ENCODE measurements at places on chromosomes 1 and 21.

DNA sequence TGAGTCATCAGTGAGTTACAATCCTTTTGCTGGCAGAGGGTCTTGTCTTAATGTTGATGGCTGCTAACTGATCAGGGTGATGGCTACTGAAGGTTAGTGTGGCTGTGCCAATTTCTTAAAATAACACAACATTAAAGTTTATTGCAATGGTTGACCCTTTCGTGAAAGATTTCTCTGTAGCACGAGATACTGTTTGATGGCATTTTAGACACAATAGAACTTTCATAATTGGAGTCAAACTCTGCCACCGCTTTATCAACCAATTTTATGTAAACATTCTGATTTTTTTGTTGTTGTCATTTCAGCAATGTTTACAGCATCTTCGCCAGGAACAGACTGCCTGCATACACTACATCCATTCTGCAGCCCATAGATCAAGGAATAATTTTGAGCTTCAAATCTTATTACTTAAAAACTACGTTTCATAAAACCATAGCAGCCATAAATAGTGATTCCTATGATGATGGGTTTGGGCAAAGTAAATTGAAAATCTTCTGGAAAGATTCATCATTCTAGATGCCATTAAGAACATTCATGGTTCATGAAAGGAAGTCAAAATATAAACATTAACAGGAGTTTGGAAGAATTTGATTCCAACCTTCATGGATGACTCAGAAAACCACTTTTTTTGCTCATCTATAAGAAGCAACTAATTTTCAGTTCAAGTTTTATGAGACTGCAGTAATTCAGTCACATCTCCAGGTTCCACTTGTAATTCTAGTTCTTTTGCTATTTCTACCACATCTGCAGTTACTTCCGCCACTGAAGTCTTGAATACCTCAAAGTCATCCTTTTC, 85.9 kb downstream of the TYW3 start:
- no peak for DNase-seq

DNA sequence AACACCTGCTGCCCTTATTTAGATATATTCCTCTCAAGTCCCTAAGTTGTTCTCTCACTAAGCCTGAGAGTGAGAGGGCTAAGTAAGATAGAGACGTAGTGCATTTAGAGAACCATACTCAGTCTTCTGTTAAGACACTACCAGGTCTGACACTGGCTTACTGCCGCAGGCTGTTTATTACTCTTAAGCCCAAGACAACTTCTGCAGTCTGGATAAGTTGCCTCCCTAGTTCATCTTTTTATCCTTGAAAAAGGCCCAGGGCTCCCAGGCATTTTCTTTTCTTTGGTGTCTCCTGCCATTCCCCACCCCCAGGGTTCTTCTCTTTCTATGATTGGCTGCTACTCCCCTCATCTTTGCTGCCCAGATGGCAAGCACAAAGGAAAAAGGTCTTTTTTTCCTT, 38.7 kb downstream of the CACHD1 start:
- DNase-seq: no peak

DNA sequence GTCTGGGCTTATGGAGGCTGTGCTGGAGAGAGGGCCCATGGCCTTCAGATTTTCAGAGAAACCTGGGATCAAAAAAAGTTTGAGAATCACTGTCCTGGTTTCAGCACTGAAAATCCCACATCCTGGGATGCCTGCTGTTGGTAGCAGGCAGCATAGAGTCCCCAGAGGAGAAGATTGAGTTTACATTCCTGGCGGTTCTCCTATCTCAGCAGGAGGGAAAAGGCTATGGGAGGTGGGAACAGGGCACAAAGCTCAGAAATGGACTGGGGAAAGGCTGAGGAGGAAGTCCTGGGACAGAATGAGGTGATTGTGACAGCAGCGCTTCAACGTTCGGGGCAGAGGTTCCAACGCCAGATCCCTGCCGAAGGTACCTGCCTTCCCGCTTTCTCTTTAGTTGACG, 103.4 kb downstream of the ETS2 start:
- DNase-seq: no peak

- DNase-seq: no peak
Observed at GRCh38 chr1:229470406-229471043, 36.6 kb upstream of the ACTA1 start.

GRCh38 chr21:25845729-25846256, 111.0 kb downstream of the GABPA start:
- no peak for DNase-seq

GRCh38 chr1:25039229-25039628, 109.2 kb upstream of the RUNX3 start:
- DNase-seq: no peak

GRCh38 chr21:22020221-22020620, 1022.0 kb downstream of the NCAM2 start:
- no peak for DNase-seq

GRCh38 chr1:59005491-59006288, 221.8 kb upstream of the JUN start:
- no peak for DNase-seq

DNA sequence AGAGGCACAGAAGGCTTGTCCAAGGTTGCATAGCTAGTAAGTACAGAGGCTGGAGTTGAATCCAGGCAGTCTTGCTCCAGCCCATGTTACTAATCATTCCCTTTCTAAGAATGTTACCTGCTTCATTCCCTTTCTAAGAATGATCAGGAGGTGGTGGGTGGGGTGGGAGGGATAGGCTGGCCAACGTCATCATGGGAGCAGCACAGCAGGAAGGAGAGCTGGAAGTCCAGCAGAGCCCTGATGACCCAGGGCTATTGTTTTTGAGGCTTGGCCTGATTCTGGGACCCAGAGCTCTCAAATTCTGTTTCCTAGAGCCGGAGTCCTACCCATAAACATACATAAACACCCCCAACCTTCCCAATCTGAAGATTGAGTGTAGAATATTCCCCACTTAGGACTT, 11.8 kb upstream of the CSF1 start:
- DNase-seq: no peak

- no peak for DNase-seq
Observed at GRCh38 chr1:213201380-213202155, 150.5 kb downstream of the RPS6KC1 start.

DNA sequence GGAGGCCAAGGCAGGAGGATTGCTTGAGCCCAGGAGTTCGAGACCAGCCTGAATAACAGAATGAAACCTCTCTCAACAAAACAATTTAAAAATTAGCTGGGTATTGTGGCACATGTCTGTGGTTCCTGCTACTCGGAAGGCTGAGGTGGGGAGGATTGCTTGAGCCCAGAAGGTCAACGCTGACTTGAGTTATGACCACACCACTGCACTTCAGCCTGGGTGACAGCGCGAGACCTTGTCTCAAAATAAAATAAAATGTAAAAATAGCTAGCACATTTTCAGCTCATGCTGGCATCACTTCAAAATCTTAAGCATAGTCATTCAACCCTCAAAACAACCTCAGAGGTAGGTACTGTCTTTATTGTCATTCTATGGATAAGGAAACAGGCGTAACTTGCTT, 6.4 kb downstream of the JAK1 start:
- DNase-seq: no peak

DNA sequence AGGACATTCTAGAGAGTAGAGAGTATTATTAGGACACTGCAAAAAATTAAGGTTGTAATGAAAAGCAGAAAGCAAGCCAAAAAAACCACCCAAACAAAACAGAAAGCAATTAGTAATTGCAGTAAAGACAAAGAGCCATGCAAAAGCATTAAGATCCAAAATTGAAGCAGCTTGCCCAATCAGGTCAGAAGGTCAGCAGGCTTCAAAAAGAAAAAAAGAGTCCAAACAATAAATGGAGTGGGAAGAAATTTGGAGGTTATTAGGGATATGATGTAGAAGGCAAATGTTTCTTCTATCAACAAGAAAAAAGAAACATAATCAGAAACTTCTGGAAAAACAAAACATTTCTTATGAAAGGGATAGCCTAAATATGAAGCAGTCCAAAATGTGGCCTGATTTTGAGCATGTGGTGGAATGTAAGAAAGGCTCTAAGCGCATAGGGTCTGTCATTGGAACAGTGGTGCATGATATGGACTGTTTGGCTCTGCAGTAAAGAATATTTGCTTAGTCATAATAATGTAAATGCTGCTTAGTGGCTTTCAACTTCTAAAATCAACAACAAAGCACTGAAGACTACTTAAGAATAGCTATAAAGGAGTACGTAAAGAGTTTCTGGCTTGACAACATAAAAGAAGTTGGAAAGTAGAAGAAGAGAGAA, 4.8 kb downstream of the STUM start:
- no peak for DNase-seq

GRCh38 chr1:193339401-193339800, 153.0 kb upstream of the B3GALT2 start:
- no peak for DNase-seq

GRCh38 chr1:162138599-162139181, 69.2 kb downstream of the NOS1AP start:
- DNase-seq: no peak

GRCh38 chr1:48044311-48044710, 47.1 kb upstream of the TRABD2B start:
- no peak for DNase-seq

DNA sequence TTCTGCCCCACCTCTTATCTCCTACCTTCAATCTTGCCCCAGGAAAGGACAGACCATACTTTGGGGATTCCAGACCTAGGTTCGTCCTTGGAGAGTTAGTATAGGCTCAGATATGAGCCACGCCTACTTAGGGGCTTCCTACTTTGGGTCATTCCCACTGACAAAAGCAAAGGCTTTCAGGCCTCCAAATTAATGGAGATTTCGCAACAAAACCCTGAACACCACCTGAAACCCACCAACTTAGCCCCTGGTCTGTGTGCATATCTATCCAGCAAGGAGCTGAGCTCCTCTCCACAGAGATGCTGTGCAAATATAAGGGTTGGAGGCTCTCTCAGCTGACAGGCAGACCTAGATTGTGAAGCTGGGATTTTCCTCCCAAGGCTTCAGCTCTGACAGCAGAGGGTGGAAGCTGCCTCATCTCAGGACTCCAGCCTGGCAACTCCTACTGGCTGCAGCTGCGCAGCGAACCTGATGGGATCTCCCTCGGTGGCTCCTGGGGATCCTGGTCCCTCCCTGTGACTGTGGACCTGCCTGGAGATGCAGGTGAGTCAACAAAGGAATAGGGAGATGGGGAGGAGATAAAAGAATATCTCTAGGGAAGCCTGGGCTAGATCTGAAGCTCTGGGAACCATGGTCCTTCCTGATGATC, 2.1 kb downstream of the MPL start:
- no peak for DNase-seq

DNA sequence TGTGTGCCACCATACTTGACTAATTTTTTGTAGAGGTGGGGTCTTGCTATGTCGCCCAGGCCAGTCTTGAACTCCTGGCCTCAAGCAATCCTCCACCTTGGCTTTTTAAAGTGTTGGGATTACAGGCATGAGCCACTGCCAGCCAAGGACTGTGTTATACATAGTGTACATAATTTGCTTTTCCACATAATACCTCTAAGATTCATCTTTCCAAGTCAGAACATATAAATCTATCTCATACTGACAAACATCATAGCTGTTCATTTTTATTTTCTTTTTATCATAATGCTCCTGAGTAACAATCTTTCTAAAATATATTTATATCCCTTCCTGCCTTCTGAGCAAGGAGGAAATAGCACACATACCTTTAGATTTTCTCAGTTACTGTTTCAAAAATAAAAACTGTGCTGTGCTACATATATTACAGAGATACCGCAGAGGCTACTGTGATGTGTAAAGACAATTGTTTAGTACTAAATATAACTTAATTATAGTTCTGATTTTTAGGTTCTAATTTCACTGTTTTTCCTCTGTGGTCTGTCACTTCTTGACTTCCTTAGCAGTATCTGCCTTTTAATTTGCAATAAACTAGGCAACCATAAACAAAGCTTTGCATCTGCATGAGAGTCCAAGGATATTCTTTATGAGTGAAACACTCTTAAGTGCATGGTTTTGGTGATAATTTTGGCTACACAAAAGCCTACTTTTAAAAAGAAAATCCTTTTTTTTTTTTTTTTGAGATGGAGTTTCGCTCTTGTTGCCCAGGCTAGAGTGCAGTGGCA, 59.3 kb downstream of the EYA3 start:
- no peak for DNase-seq

GRCh38 chr1:194366705-194367104, 1180.3 kb upstream of the B3GALT2 start:
- no peak for DNase-seq

DNA sequence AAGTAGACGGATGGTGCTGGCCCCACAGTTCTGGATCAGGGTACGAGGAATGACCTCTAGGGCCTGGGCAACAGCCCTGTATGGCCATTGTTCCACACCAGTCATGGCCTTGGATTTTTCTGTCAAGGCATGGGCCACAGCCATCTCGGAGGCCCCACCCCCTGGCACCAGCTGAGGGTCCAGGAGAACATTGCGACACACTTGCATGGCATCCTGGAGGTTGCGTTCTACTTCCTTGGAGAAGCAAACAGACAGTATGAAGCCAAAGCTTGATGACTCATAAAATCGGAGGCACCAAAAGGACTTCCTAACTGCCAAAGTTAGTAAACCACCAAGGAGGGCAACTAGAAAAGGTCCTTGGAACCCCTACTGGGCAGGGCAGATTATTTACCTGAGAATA, 11.9 kb upstream of the VHLL start:
- no peak for DNase-seq

- no peak for DNase-seq
Observed at GRCh38 chr1:53616511-53616910, 122.5 kb downstream of the GLIS1 start.

- no peak for DNase-seq
Observed at GRCh38 chr1:157984469-157984868, 9.0 kb upstream of the KIRREL1 start.

- DNase-seq: no peak
Observed at GRCh38 chr1:56973923-56974742, 8.3 kb upstream of the C8B start.

GRCh38 chr1:241219449-241219848, 137.6 kb downstream of the RGS7 start:
- no peak for DNase-seq

- no peak for DNase-seq
Observed at GRCh38 chr21:37636152-37636860, 269.7 kb downstream of the DYRK1A start.

DNA sequence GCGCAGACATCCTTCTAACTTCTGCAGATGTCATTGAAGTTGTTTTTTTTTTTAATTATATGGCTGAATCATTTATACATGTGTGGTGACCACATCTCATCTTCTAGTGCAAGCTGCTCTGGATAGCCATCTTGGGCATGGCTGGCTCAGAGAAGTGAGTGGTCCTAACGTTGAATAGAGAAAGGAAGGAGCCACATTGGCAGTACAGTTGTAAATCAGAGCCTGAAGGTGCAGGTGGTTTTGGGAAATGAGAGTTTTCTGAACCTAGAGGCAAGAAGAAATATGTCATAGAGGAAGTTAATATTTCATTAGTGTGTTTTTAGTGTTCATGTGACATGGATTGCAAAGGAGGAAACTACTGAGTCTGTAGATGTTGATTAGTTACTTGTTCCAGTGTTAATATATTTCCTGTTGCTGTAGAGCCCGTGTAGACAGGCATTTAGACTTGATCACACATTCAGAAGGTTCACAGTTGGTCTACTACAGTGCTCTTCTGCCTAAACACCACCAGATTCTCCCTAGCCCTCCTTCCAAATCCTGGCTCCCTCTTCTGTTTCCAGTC, 163.7 kb downstream of the ROR1 start:
- no peak for DNase-seq

GRCh38 chr1:196377811-196378210, 230.4 kb downstream of the KCNT2 start:
- no peak for DNase-seq

- no peak for DNase-seq
Observed at GRCh38 chr1:21298981-21299391, 8.7 kb upstream of the ECE1 start.

GRCh38 chr1:113027449-113027848, 45.5 kb upstream of the LRIG2 start:
- no peak for DNase-seq

GRCh38 chr1:89364954-89365550, 1.2 kb downstream of the GBP6 start:
- DNase-seq: no peak

GRCh38 chr21:36202726-36203602, 46.3 kb downstream of the DOP1B start:
- no peak for DNase-seq
